Activated naive CD8-positive, alpha-beta T cell treated with anti-CD3 and anti-CD28 coated beads, Interleukin-2, amount 50 U/mL, for 24 hours (primary cell): ENCODE measurements at places on chromosomes 13 and 19.

- no peak for DNase-seq
These were observed 11.8 kb downstream of the PRR12 start for GRCh38 chr19:49602806-49603205.

DNA sequence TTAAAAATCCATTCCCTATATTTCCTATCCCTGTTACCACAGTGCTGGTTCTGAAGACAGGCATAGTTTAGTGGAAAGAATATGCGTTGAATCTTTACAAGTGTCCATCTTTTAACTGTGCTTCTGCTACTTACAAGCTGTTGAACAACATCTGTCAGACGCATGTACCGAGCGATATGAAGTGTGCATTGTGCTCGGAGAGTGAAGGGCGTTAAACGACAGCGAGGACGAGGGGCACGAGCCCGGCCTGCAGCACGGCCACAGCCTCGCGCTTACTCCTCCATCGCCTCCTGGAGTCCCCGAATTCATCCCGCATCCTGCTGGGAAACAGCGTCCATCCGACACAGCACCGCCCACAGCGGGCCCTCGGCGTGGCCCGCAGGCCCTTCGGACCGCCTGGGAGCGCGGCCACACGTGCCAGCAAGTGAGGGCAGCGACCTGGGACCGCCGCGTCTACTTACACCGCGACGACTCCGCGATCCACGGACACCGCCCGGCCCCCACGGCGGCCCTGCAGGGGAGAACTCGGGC, 514 bp downstream of the PCID2 start:
- peak; percentile 16 for DNase-seq

- DNase-seq: no peak
These were observed 129.2 kb upstream of the PEG3 start for GRCh38 chr19:56969759-56970178.

DNA sequence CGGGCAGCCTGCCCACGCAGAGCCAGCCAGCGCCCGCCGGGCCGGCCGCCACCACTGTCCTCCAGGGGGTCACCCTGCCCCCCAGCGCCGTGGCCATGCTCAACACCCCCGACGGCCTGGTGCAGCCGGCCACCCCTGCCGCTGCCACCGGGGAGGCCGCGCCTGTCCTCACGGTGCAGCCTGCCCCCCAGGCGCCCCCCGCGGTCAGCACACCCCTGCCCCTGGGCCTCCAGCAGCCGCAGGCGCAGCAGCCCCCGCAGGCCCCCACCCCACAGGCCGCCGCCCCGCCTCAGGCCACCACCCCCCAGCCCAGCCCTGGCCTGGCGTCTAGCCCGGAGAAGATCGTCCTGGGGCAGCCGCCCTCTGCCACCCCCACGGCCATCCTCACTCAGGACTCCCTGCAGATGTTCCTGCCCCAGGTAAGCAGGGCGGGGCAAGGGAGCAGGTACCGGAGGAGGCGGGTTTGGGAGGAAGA, 32.3 kb upstream of the EHD2 start:
- DNase-seq: no peak

DNA sequence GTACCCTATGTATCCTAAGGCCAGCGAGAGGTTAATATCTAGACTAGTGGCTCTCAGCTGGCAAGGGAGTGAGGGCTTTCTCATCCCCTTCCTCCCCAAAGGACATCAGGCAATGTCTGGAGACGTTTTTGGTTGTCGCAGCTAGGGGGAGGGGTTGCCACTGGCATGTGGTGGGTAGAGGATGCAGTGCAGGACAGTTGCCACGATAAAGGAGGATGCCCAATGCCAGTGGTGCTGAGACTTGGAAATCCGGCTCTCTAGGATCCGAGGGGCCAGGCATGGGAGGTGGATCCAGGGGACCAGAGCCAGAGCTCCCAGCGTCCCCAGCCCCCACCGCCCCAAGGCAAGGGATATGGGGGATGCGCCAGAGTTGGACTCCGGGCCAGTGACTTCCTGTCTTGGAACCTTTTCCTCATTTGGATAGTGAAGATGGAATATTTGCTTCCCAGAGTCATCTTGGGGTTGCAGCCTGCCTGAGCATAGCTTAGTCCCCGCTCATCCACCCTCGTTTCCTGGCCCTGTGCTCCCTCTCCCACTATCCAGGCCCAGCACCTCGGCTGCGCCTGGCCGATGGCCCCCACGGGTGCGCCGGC, 4.9 kb downstream of the SSC5D start:
- no peak for DNase-seq

GRCh38 chr13:76992548-76993001, 694 bp downstream of the CLN5 start:
- peak; percentile 6 for DNase-seq

DNA sequence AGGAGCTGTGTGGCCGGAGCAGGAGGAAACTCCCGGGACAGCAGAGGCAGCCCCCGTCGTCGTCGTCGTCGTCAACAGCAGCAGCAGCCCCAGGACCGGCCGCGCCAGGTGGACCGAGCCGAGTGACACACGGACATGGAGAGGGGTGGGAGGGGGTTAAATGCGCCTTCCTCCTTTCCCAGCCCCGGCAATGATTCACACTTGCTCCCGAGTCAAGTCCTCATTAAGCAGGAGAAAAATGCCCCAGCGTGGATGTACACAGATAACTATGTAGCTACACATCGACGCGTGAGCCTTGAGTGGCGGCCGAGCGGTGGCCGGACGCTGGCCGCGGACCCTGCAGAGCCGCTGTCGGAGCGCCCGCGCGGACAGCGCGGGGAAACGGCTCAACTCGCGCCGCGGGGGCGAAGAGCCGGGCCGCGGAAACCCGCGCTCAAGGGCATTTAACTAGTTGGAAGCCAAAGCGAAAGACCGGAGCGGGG, 645 bp downstream of the UBL3 start:
- peak; percentile 45 for DNase-seq

- no peak for DNase-seq
These were observed 249.5 kb downstream of the DNAJC15 start for GRCh38 chr13:43272851-43273250.

GRCh38 chr19:28184997-28185396, 1028.0 kb downstream of the UQCRFS1 start:
- no peak for DNase-seq

GRCh38 chr19:55661826-55662225, 7.0 kb downstream of the U2AF2 start:
- DNase-seq: no peak

GRCh38 chr13:72163678-72164077, 296.7 kb upstream of the DACH1 start:
- DNase-seq: no peak

- peak; percentile 65 for DNase-seq
These were observed 2.1 kb downstream of the PNMA8C start for GRCh38 chr19:46426506-46427162.

DNA sequence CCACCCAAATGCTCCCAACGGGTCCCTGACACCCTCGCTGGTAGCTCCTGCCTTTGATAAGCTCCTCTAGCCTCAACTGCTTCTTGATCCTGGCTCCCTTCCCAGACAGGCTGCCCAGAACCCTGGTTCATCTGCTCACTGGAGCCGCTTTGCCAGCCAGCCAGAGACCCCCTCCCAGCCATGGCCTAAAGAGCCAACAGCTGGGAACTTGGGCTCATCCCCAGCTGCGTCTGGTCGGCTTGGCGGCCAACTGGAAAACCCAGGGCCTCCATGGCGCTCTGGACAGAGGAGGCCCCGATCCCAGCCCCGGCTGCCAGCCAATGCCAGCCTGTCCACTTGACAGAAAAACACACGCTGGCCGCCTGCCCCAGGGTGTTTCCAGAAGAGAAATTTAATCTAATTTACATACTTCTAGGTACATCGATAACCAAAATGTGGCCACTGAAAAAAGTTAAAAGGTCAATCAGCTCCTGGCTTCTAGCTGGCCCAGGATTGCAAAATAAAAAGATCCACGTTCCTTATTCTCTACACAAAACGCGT, 3.0 kb upstream of the AKAP8L start:
- no peak for DNase-seq

- DNase-seq: peak; percentile 51
These were observed 1.9 kb downstream of the MRPS12 start for GRCh38 chr19:38932425-38933179.

- no peak for DNase-seq
These were observed 471 bp downstream of the FUT1 start for GRCh38 chr19:48751845-48752495.

GRCh38 chr19:19493841-19494546, 21.4 kb downstream of the TSSK6 start:
- DNase-seq: no peak

- DNase-seq: peak; percentile 75
These were observed 1.5 kb upstream of the CEACAM5 start for GRCh38 chr19:41706741-41707501.

GRCh38 chr13:22744688-22745452, 435.9 kb upstream of the SGCG start:
- DNase-seq: no peak

DNA sequence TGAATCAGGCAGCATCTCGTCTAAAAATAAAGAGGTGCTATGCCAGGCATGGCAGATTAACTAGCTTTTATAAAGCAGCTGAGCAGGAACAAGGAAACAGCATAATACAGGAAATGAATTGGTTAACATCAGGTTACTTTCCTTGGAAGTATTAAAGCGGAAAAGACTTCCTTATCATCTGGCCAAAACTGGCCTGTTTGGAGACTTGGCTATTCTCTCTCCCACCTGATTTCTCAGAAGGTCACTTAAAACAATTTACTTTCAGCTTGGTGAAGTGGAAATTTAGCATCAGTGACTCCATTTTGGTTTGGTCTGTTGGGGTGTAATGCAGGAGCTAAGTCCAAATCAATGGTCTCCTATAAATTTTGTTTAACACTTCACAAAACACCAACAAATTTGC, 191.6 kb downstream of the NUFIP1 start:
- no peak for DNase-seq

DNA sequence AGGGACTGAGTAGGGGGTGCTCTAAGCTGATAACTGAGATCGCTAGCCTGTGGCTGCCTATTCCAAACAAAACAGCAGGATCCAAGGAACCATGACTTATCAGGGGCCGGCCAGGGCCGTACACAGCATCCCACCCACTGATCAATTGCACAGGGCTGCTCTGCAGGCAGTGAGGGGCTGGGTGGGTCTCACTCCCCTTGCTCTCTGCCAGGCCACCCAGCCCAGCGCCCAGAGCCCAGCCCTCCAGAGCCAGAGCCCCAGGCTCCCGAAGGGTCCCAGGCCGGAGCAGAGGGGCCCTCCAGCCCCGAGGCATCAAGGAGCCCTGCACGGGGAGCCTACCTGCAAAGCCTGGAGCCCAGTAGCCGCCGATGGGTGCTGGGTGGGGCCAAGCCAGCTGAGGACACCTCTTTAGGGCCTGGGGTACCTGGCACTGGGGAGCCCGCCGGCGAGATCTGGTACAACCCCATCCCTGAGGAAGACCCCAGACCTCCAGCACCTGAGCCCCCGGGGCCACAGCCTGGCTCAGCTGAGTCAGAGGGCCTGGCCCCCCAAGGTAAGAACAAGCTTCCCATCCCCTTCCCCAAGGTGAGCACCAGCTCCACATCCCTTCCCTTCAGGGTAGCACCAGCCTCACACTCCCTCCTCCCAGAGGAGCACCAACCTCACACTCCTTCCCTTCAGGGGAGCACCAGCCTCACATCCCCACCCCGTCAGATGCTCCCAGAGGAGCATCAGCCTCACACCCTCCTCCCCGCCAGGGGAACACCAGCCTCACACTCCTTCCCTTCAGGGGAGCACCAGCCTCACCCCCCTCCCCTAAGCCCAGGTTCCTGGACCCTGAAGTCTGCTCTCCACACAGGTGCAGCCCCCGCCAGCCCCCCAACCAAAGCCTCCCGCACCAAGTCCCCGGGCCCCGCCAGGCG, 1.9 kb downstream of the SYDE1 start:
- no peak for DNase-seq

- DNase-seq: peak; percentile 54
These were observed 18.7 kb downstream of the GADD45B start for GRCh38 chr19:2494447-2495129.

DNA sequence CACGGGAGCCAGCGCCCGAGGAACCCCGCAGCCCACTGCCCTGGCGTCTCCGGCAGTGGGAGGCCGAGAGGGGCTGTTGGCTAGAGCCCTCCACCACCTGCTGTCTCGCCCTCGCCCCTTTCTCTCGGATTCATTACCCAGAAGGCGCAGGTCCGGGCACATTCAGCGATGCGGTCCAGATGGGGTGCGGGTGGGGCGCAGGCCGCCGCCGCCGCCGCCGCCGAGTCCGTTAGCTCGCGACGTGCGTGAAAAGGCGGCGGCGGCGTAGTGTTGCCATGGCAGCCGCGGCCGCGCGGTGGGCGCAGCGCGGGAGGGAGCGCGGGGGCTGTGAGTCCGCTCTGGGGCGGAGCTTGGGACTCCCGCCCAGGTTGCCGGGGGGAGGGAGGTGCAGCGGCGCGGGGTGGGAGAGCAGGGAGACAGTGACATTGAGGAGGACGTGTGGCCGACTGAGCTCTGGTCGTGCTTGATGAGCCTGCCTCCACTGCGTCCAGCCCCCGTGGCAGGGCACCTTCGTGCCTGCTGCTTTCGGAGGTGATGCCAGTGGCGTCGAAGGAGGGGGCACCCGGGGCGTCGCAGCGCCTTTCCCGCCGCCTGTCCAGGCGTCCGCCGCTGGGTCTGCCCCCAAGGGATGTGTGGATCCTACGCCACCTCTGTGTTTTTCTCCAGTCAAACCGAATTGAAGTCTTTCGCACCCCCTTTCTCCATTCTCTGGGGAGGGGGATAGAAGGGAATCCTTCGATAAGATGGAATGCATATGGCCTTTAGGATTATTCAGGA, at the start of gene KATNAL1:
Gene KATNAL1 (minus strand): TSS at position 358 of the 777 bp plus-strand sequence. CDS start 23,774 bp downstream, outside the sequence.
- peak; percentile 73 for DNase-seq

GRCh38 chr19:51107406-51108065, 673 bp downstream of the CTU1 start:
- DNase-seq: no peak

DNA sequence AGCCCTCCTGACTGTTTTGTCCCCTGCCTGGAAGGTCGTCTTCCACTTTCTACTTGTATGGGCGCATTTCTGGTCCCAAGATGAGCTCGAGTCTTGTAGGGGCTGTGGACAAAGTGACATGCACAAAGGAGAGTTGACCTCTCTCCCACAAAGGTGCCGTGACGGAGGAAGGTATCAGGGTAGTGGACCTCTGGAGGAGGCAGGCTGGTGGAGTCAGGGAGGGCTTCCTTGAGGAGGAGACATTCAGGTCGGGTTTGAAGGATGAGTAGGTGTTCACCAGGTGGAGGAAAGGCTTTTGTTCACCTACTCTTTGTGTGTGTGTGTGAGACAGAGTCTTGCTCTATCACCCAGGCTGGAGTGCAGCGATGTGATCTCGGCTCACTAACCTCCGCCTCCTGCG, 1.7 kb downstream of the CYTH2 start:
- no peak for DNase-seq

DNA sequence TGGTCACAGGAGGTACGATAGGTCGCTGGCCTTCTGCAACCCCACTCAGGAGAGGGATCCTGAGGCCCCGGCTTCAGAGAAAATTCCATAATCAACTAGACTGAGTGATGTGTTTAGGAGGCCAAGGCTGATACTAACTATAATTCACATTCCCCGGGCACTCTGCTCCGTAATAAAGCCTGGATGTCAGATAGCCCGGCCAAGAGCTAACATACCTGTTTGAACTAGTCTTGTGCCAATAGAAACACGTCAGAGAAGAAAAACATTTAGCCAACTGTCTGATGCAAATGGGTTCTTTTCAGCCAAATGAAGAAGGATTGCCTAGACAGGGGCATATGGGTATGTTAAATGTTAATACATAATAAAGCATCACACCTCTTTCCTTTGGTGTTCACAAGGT, 204.2 kb downstream of the TSHZ3 start:
- DNase-seq: no peak

GRCh38 chr13:38385153-38385891, 35.7 kb downstream of the UFM1 start:
- DNase-seq: no peak
